NCI-H446 (cell line): ENCODE measurements at places on chromosomes 3 and 15.

DNA sequence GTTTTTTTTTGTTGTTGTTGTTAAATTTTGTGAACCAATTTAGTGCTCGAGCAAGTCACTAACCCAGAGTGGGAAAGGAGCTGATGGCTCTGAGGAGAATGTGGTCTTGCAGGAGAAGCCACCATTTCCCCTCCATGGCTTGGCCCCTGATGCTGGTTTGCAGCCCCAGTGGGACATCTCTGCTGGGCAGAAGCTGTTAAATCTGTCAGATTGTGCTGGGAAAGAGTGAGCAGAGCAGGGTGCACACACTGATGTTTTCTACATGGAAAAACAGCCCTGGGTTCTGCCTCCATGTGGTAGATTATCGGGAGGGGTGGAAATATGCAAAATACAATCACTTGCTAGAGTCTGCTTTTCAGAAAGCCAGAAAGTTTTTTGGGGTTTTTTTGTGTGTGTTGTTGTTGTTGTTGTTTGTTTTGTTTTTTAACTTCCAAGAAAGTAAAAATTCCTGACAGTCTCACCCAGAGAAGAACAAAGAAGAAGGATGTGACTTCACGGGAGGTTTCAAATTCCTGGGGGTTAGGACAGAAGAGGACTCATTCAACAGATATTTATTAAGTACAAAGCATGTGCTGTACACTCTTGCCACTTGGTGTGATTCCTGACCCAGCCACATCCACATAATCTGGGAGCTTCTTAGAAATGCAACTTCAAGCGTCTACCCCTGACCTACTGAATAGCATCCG is 133.7 kb downstream of the FOXB1 start:
- no peak for DNase-seq

GRCh38 chr3:166304584-166304983 is 467.4 kb upstream of the BCHE start:
- peak; percentile 12 for DNase-seq

GRCh38 chr3:14645453-14645852 is 6.1 kb upstream of the CCDC174 start:
- no peak for DNase-seq

- DNase-seq = no peak
These were observed 2.2 kb downstream of the OXTR start for GRCh38 chr3:8767256-8767666.

DNA sequence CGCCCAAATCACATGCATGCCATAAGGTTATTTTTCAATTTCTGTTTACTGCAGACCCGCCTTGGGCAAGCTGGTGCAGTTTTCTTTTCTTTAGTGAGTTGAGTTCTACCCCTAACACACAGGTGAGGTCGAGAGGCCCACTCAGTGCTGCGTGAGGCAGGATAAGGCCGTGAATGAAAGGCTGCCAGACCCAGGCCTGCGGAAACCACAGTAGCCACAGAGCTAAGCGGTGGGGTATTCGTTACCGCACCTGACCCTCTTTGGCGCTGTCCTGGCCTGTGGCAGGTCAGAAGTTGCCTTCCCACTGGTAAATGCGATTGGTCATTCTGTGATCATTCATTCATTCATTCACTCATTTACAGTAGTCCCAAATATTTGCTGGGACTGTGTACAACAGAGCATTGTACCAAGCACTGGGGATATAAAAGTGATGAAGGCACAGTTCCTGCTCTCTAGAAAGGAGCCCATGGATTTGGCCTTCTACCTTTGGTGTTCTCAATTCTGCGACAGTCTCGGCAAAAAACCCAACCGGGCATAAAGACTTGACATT is 144.8 kb downstream of the XXYLT1 start:
- no peak for DNase-seq

- peak; percentile 63 for DNase-seq
These were observed 57.0 kb downstream of the NEK10 start for GRCh38 chr3:27312044-27312668.

- no peak for DNase-seq
These were observed 337.8 kb upstream of the DNAJC19 start for GRCh38 chr3:181327349-181327748.

GRCh38 chr3:18611991-18612390 is 186.9 kb upstream of the SATB1 start:
- DNase-seq = no peak

- DNase-seq = no peak
These were observed 45.7 kb upstream of the AMOTL2 start for GRCh38 chr3:134419960-134420321.

- DNase-seq = peak; percentile 76
These were observed 27.8 kb downstream of the DUSP7 start for GRCh38 chr3:52028572-52028971.

- no peak for DNase-seq
These were observed 320.1 kb upstream of the THBS1 start for GRCh38 chr15:39260791-39261190.

- DNase-seq = no peak
These were observed 30.4 kb downstream of the GOLGA6L2 start for GRCh38 chr15:23416349-23417276.

DNA sequence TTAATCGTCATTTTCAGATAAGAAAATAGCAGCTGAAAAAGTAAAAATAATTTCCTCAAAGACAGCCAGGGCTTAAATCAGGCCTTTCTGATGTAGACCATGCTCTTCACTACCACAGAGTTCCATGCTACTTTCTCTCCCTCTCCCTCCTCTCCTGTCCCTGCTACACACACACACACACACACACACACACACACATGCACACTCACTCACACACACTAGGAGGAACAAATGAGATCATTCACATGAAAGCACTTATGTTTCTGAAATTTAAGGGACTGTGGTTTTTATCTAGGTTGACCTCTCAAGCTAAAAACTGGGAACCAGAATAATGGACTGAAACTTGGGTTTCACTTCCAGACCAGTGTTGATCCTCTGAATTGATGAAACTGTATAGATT is 4.1 kb upstream of the PSMA4 start:
- DNase-seq = no peak

- DNase-seq = peak; percentile 7
These were observed 168.8 kb upstream of the TLE3 start for GRCh38 chr15:70266412-70267121.

DNA sequence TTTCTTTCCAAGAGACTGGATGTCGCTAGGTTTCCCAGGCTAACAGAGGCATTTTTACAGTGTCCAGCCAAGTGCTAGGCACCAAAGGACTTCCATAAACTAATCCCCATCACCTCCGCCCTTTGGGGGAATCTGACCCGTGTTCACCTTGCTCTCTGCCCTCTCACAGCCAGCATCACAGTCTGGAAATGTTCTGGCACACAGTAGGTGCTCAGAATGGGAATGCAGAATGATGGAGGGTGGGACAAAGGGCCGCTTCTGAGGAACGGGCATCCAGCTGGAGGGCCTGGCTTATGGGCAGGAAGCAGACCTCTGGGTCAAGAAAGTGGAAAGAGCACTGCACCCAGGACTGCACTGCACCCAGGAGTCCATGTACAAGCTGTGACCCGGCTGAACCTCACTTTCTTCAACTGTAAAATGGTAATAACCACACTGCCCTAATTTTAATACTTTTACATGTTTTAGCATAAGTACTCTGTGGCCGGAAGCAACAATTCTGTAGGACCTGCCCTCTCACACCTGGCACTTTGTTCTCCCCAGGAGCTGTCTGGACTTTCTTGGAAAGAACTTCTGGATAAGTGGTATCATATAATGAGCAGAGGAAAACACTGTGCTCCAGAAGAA is 901 bp upstream of the NMB start:
- DNase-seq = no peak

DNA sequence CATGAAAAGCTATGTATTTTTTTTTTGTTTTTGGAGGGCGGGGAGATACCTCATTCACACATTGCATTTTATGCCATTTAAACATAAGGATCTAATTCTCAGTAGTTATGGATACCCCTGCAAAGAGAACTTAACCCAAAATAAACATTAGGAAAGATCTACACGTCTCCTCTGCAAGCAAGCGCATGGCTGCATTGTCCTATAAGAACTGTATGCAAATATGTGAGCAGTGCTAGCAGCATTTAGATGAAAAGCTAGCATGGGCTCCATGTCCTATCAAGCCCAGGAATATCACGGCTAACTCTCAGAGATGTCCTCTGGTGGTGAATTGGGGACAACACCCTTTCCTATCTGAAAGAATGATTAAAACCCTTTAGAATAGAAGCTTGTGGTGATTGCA is 292.8 kb downstream of the MEX3B start:
- peak; percentile 71 for DNase-seq
